ENCODE measurements at places on chromosomes 5 and 9. TPM values are rescaled to one million over a fixed set of nuclear protein-coding genes. Genes with fewer than 3 reads are reported as not detected.

MYOT gene
- not detected for total RNA-seq

NSMF gene
- total RNA-seq = 57.4 TPM

ENC1 gene
- total RNA-seq = 78.7 TPM

SLC6A18 gene
- total RNA-seq = not detected

MAST4 gene
- 50.8 TPM for total RNA-seq

DNA sequence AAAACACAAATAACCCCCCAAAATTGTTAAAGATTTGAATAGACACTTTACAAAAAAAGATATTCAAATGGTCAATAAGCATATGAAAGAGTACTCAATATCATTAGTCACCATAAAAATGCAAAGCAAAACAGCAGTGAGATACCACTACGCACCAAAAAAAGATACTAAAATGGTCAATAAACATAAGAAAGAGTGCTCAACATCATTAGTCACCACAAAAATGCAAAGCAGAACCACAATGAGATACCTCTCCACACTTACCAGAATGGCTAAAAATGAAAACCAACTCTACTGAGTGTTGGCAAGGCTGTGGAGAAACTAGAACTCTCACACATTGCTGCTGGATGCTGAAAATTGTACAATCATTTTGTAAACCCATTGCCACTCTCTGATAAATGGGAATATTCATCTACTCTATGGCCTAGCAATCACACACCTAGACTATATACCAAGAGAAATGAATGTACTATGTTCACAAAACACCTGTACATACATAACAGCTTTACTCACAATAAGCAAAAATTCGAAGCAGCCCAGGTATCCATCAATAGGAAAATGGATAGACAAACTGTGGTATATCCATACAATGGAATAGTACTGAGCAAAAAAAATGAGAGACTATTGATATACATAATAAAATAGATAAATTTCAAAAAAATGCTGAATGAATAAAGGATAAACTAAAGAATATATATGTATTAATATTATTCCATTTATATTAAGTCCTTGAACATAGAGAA, 205.0 kb upstream of the DAPK1 start:
- H3K4me3 ChIP-seq = no peak overlapping the region
- H3K4me1 ChIP-seq = no peaks in the 10 kb centered on the region
- DNase-seq = no peak
- no peaks in the 10 kb centered on the region for H3K36me3 ChIP-seq
- H3K27ac ChIP-seq = no peak overlapping the region

DNA sequence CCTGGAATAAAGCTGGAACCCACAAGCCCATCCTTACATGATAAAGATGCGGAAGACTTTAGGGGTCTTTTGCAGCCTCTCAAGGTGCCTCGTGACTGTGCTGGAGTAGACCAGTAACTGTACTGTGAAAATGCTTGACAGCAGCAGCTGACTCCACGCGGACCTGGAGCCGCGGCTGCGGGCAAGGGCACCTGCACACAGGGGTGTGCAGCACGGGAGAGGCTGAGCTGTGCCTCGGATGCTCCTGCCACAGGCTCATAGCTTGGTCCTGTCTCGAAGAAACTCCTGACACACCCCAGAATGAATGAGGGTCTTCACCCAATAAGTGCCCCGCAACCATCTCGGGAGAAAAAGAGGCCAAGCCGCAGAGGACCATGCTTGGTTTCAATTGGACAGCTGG, 40.3 kb upstream of the CEP72 start:
- no peak for DNase-seq
- no peak overlapping the region for H3K27ac ChIP-seq
- H3K4me3 ChIP-seq = no peak overlapping the region
- peaks cover 33% of the 10 kb centered on the region for H3K27me3 ChIP-seq
- no peaks in the 10 kb centered on the region for H3K4me1 ChIP-seq
- H3K36me3 ChIP-seq = no peaks in the 10 kb centered on the region

DNA sequence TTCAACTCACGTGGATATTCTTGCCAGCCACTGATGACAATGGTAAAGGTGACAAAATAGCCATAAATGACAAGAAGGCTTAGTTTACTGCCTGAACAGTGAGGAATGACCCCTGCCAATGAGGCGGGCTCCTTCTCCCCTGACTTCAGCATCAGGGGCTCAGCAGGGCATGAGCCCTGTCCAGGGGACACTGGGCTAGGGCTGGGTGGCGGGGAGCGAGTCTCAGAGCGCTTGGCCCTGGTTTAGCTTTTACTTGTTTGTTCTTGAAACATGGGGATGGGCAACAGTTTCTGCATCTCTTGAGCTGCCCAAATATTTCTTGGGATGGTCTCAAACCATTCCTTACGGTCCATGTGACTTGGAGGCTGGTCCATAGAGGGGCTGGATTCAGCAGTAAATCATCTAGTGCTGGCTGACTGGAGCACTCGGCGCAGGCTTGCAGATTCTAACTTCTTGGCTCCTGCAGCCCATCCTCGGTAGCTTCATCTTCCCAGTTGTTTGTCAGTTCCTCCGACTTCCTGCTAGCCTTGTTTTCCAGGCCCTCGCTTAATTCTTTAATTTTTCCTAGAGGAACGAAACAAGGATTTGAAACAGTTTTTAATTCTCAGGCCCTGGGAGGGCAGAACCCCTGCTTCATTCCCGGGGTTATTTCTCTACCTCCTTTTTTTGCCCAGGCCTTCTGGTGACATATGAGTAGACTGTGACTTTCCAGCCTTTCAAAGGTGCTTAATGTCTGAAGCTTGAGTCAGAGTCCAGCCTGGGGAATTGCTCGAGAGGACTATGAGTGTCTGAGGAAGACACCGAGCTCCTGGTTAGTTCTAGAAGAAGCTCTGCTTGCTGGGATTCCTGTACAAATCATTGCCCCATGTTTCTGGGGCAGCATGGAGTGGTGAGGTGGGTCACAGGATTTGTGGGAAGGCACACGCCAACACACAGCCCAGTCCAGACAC, 4.5 kb upstream of the HMCN2 start:
- no peak overlapping the region for H3K4me3 ChIP-seq
- H3K27me3 ChIP-seq = peaks cover 53% of the 10 kb centered on the region
- no peak overlapping the region for H3K27ac ChIP-seq
- H3K36me3 ChIP-seq = no peaks in the 10 kb centered on the region

GRCh38 chr5:35847961-35848360, 8.7 kb upstream of the IL7R start:
- no peak overlapping the region for H3K27ac ChIP-seq
- H3K27me3 ChIP-seq = peaks cover 4% of the 10 kb centered on the region
- H3K4me1 ChIP-seq = no peaks in the 10 kb centered on the region
- DNase-seq = no peak

DNA sequence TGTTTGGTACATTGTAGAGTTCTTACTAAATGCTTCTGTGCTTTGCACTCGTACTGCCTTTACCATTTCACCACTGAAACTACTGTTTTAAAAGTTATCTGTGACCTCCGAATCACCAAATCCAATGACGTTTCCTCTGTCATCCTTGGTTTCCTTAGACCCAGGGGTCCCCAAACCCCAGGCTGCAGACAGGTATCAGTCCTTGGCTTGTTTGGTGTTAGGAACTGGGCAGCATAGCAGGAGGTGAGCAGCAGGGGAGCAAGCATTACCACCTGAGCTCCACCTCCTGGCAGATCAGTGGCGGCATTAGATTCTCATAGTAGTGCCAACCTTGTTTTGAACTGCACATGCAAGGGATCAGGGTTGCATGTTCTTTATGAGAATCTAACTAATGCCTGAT, 26.8 kb upstream of the APC start:
- H3K27me3 ChIP-seq = no peaks in the 10 kb centered on the region
- H3K4me1 ChIP-seq = peaks cover 31% of the 10 kb centered on the region
- H3K27ac ChIP-seq = no peak overlapping the region
- H3K4me3 ChIP-seq = no peak overlapping the region
- no peak for DNase-seq

GRCh38 chr5:1913578-1913977, 30.9 kb upstream of the IRX4 start:
- no peak for DNase-seq
- no peak overlapping the region for H3K4me3 ChIP-seq
- no peaks in the 10 kb centered on the region for H3K4me1 ChIP-seq

GRCh38 chr5:83512061-83512745, 40.7 kb downstream of the VCAN start:
- H3K27ac ChIP-seq = no peak overlapping the region
- H3K4me1 ChIP-seq = peaks cover 4% of the 10 kb centered on the region
- peaks cover 28% of the 10 kb centered on the region for H3K36me3 ChIP-seq
- no peak for DNase-seq
- H3K4me3 ChIP-seq = no peak overlapping the region

GRCh38 chr5:137090721-137091120, 408.4 kb downstream of the SPOCK1 start:
- no peak for DNase-seq
- peaks cover 17% of the 10 kb centered on the region for H3K27me3 ChIP-seq
- no peak overlapping the region for H3K4me3 ChIP-seq
- no peaks in the 10 kb centered on the region for H3K36me3 ChIP-seq

DNA sequence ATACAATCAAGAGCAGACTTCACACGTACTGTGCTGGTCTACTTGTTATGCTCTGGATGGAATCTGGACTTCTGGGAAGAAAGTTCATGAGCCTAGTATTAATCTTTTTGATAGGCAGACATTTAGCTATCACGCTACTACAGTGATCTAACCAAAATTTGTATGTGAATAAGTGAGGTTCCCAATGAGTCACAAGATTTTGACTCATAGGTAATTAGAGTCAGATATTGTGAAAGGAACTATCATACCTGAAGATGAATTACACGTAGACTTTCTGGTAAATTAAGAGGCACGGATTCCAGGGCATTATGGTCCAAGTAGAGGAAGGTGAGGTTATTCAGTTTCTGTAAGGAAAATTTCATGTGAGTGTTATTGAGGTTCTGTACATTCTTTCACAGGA, 18.4 kb downstream of the OGN start:
- H3K27me3 ChIP-seq = no peaks in the 10 kb centered on the region
- no peaks in the 10 kb centered on the region for H3K4me1 ChIP-seq
- no peak overlapping the region for H3K27ac ChIP-seq
- no peak for DNase-seq

DNA sequence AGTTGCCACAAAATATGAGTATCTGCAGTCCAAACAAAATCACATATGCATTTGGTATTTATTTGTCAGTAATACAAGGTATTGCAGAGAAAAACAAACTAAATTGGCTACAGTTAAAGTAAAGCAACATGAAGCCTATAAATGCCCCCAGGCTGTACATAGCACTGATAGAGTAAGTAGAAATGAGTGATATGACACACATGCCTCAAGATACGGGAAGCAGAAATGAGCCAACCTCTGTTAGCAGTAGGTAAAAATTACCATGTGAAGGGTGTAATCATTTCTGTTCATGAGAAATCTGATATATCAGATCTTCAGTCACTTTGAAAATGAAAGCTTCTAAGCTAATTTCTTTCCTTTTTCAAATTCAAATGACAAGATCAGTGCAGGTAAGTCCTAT, 131.1 kb downstream of the CHSY3 start:
- no peaks in the 10 kb centered on the region for H3K36me3 ChIP-seq
- no peaks in the 10 kb centered on the region for H3K27me3 ChIP-seq
- no peak for DNase-seq

GRCh38 chr9:95075700-95076099, 241.8 kb downstream of the FANCC start:
- H3K27ac ChIP-seq = no peak overlapping the region
- peaks cover 32% of the 10 kb centered on the region for H3K4me1 ChIP-seq

DNA sequence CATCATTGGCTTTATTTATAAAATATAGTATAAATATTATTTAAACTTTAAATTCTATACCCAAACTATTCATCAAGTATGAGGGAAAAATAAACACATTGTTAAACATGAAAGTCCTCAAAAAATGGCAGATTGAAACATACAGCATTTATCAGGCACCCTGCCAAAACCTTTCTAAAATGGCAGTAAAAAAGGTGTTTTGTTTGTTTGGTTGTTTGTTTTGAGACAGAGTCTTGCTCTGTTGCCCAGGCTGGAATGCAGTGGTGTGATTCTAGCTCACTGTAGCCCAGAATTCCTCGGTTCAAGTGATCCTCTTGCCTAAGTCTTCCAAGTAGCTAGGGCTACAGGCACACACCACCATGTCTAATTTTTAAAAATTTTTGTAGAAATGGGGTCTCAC, 60.1 kb upstream of the ECM2 start:
- no peaks in the 10 kb centered on the region for H3K27me3 ChIP-seq
- H3K27ac ChIP-seq = no peak overlapping the region
- no peaks in the 10 kb centered on the region for H3K4me1 ChIP-seq
- no peak for DNase-seq
- no peaks in the 10 kb centered on the region for H3K36me3 ChIP-seq
- no peak overlapping the region for H3K4me3 ChIP-seq

- no peak overlapping the region for H3K4me3 ChIP-seq
- H3K36me3 ChIP-seq = no peaks in the 10 kb centered on the region
These were observed 189.8 kb upstream of the TRIM32 start for GRCh38 chr9:116497095-116497890.

GRCh38 chr9:112218908-112219307, 43.8 kb upstream of the SUSD1 start:
- H3K27me3 ChIP-seq = no peaks in the 10 kb centered on the region
- DNase-seq = no peak
- H3K36me3 ChIP-seq = peaks cover 8% of the 10 kb centered on the region
- H3K4me1 ChIP-seq = no peaks in the 10 kb centered on the region
- no peak overlapping the region for H3K27ac ChIP-seq

- H3K27ac ChIP-seq = no peak overlapping the region
- no peak for DNase-seq
- no peaks in the 10 kb centered on the region for H3K4me1 ChIP-seq
- no peaks in the 10 kb centered on the region for H3K27me3 ChIP-seq
These were observed 138.1 kb upstream of the COL5A1 start for GRCh38 chr9:134503301-134504105.

GRCh38 chr9:25700430-25700829, 22.2 kb upstream of the TUSC1 start:
- no peaks in the 10 kb centered on the region for H3K36me3 ChIP-seq
- DNase-seq = no peak
- no peak overlapping the region for H3K27ac ChIP-seq
- H3K27me3 ChIP-seq = no peaks in the 10 kb centered on the region
- no peaks in the 10 kb centered on the region for H3K4me1 ChIP-seq

GRCh38 chr5:13609504-13609903, 335.0 kb downstream of the DNAH5 start:
- no peaks in the 10 kb centered on the region for H3K27me3 ChIP-seq
- no peaks in the 10 kb centered on the region for H3K36me3 ChIP-seq
- no peak overlapping the region for H3K4me3 ChIP-seq
- peaks cover 2% of the 10 kb centered on the region for H3K4me1 ChIP-seq
- DNase-seq = no peak
- H3K27ac ChIP-seq = no peak overlapping the region

DNA sequence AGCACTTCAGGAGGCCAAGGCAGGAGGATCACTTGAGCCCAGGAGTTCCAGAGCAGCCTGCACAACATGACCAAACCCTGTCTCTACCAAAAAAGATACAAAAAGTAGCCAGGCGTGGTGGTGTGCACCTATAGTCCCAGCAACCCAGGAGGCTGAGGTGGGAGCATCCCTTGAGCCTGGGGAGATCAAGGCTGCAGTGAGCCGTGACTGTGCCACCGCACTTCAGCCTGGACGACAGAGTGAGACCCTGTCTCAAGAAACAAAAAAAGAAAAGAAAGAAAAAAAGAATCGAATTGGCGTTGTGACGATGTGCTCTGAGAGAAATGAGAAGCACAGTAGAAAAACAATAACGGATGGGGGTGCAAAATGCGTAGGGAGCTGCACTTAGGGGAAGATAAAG, 101.4 kb downstream of the NDFIP1 start:
- DNase-seq = no peak
- no peak overlapping the region for H3K4me3 ChIP-seq
- H3K27me3 ChIP-seq = no peaks in the 10 kb centered on the region
- H3K27ac ChIP-seq = no peak overlapping the region
- H3K36me3 ChIP-seq = no peaks in the 10 kb centered on the region

- H3K4me3 ChIP-seq = no peak overlapping the region
- H3K4me1 ChIP-seq = no peaks in the 10 kb centered on the region
- no peak for DNase-seq
- no peaks in the 10 kb centered on the region for H3K36me3 ChIP-seq
These were observed 368.7 kb downstream of the EBF1 start for GRCh38 chr5:158731014-158731413.

All from progenitor cell of endocrine pancreas (in vitro differentiated cells).